Stimulated activated CD4-positive, alpha-beta T cell treated with anti-CD3 and anti-CD28 coated beads, Interleukin-12 subunit alpha, Interleukin-12 subunit beta, amount 100 ng/mL, for 4 hours (primary cell): ENCODE measurements at places on chromosomes 4 and X.

DNA sequence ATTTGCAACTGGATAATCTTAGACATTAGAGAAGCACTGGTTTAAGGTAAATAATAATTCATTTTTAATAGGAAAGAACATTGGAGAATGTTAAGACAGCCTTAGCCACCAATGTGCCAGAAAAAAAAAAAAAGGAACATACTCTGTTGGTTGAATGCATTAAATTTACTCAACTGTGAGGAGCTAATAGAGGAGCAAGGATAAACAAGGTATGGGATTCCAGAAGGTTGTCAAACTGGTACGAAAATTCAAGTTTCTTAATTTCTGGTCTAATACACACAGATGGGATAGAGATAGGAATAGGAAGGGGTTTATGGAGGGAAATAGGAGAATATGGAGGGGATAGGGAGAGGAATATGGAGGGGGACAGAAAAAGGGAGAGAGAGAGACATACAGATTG lies 1096.6 kb downstream of the ARAP2 start:
- DNase-seq: no peak

DNA sequence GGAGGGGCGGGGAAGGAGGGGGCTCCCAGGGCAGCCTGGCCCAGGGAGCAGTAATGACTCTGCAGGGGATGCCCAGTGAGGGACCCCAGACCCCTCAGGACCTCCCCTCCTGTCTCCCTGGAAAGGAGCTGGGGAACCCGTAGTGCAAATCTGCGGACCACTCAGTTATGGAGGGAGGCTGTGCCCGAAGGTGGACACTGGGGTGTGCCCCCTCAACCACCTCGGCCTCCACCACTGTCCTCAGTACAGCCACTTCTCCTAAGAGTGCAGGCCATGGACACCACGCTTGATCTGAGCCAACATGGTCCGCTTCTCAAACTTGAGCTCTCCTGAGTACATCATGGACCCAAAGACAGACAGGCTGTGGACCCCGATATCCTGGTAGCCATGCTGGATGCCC lies 378.2 kb upstream of the MAOA start:
- no peak for DNase-seq

- DNase-seq: no peak
These were observed 516.9 kb downstream of the PDHA2 start for GRCh38 chr4:96356591-96357370.

GRCh38 chr4:119027811-119028210 lies 107.8 kb upstream of the MYOZ2 start:
- no peak for DNase-seq

- DNase-seq: no peak
These were observed 170.4 kb upstream of the FGF16 start for GRCh38 chrX:77276742-77277141.

DNA sequence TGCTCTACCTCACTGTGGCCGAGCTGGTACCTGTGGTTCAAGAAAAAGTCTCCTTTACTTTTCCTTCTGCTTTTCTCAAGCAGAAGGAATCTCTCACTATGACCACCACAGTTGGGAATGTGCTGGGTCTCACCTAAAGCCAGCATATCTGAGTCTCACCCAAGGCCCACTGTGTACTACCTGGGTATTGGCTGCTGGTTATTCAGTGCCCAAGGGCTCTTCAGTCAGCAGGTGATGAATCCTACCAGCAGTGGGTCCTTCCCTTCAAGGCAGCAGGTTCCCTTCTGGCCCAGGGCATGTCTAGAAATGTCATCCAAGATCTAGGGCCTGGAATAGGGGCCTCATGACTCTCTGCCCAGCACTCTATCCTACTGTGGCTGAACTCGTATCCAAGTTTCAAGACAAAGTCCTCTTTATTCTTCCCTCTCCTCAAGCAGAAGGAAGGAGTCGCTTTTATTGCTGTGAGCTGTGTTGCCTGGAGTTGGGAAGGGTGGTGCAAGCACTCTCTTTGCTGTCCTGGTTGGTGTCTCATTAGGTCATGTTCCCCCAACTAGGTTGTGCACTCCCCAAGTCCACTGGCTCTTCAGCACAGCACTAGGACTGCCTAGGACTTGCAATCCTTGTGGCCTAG lies 6.1 kb downstream of the CXCL10 start:
- no peak for DNase-seq

DNA sequence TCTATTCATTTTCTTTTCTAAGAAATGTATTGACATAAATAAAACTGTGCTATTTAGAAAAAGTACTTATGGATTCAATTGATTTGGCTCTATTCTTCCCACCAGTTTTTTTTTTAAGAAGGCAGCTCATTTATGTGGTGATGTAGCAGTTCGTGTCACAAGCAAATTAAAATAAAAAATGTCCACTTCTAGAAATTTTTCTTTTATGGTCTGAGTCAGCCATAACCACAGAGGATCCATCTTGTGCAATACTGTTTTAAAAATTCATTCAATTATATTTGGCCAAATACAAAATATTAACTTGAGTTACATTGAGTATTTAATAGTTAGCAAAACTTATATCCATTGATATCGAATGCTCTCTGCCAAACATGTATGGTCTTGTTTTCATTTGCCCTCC lies 207.9 kb upstream of the FAT1 start:
- DNase-seq: no peak
